ENCODE measurements at places on chromosomes 3 and 15.

DNA sequence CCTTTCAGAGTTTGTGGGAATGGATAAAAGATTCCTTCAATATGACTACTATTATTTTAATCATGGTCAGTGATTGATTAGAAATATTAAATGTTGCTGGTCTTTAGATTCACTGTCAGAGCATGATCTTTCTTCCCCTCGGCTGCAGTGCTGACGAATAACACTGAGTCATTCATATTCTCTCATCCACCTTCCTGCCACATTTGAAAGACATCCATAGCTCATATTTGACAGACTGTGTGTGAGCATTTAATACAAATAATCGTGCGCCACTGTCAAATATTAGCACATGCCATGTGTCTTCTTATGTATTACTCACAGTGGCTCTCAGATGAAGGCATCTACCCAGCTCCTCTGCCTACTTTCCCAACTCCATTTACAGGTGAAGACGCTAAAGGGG, 476.5 kb upstream of the TPRG1 start:
- no peak for DNase-seq

GRCh38 chr3:136457793-136458192, 207.7 kb downstream of the PCCB start:
- no peak for DNase-seq

DNA sequence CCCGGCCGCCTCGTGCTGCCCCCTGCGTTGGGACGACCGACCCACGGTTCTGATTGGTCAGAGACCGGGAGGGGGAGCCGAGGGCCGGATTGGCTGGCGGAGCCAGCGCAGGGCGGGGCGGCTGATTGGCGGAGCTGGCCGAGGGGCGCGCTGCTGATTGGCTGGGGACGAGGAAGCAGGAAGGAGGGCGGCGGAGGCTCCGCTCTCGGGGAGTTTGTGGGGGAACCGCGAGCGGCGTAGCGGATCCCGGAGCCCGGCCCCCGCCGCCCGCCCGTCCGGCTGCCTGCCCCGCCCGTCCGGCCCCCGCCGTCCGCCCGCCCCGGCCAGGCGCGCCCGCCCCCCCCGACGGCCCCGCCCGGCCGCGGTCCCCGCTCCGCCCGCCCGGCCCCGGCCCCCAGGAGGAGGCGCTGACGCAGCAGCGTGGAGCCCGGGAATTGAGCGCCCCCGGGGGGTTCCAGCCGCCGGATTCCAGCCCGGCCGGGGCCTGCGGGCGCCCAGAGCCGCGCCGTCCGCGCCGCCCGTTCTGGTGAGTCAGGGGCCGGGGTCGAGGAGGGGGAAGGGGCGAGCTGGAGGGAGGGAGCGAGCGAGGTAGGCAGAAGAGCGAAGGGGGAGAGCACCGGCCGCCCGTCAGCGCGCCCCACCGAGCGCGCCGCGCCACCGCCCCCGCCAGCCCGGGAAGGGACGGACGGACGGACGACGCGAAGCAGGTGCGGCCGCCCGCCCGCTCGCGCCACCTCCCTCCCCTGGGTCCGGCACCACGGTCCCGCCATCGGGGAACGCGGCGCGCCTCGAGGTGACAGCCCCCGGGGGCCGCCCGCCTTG, at the start of gene BAHD1:
Gene BAHD1 (plus strand): TSS at position 211 of the 822 bp plus-strand sequence. CDS start 17,512 bp downstream, outside the sequence.
- DNase-seq, result peak; percentile 100

DNA sequence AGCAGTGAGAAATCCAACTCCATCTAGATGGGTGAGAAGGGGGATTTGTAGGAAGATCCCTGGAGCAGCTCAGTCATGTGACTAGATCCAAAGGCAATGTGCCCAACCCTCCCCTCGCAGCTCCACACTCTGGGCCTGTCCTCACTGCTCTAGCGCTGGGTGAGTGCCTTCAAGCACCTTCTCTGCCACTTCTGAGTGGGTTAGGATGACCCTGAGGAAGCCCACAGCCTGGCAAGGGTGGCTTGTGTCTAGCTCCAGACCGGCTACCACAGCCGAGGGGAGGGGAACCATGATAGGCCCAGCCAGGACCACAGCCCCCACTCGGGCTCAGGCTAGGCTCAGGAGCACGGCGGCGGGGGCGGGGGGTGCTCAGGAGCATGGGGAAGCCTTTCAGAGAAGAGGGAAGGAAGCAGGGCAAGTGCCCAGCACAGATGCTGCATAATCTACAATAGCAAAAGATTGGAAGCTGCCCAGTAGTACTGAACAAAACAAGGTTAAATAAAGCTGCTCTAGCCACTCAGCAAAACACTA, 1.7 kb downstream of the SPATA12 start:
- no peak for DNase-seq

- DNase-seq, result no peak
Measured at GRCh38 chr3:53730576-53730975, 115.6 kb downstream of the CHDH start.

DNA sequence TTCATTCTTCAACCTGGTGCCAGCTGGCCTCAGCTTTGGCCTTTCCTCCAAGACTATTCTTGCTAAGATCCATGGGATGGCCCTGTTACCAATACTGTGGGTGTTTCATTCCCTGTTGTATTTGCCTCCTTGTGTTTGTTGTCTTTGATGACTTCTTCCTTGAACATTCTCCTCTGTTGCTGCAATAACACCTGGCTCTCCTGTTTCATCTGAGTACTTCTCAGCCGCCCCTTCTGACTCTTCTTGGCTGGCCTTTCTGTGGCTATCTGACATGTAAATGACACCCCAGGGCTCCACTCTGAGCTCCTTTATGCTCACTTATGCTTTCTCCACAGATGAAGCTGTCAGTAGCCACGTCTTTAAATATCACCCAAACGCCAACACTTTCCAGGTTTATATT, 302.7 kb upstream of the CHRNA7 start:
- no peak for DNase-seq

DNA sequence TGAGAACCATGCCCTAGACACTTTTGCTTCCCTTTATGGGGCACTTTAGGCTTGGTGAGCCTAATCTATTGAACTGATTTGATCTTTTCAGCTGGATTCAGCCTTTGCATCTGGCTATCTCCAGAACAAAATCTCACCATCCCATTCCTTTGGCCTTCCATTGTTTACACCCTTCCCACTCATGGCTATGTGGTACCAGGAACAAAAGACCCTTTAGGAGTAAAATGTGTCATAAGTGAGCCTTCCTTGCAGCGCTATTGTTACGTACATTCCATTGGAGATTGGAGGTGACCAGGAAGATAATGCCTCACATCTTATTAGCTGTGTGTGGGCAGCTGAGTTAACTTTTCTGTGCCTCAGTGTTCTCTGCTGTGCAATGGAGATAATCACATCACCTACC, 188.4 kb downstream of the SATB1 start:
- no peak for DNase-seq

GRCh38 chr3:172669021-172669420, 41.8 kb downstream of the NCEH1 start:
- DNase-seq, result no peak

GRCh38 chr3:19103510-19103909, 44.8 kb upstream of the KCNH8 start:
- DNase-seq, result no peak

GRCh38 chr15:71811036-71811736, 832 bp downstream of the NR2E3 start:
- peak; percentile 31 for DNase-seq

GRCh38 chr3:124526601-124527000, 203.7 kb upstream of the UMPS start:
- no peak for DNase-seq

GRCh38 chr3:177928172-177928873, 607.9 kb upstream of the KCNMB2 start:
- no peak for DNase-seq

GRCh38 chr3:50219285-50219684, 14.2 kb downstream of the SLC38A3 start:
- DNase-seq, result no peak

- DNase-seq, result no peak
Measured at GRCh38 chr3:155012584-155012983, 67.5 kb upstream of the MME start.

GRCh38 chr15:95087253-95087609, 855.9 kb downstream of the MCTP2 start:
- no peak for DNase-seq

- no peak for DNase-seq
Measured at GRCh38 chr3:184647405-184647936, 64.4 kb downstream of the MAGEF1 start.

DNA sequence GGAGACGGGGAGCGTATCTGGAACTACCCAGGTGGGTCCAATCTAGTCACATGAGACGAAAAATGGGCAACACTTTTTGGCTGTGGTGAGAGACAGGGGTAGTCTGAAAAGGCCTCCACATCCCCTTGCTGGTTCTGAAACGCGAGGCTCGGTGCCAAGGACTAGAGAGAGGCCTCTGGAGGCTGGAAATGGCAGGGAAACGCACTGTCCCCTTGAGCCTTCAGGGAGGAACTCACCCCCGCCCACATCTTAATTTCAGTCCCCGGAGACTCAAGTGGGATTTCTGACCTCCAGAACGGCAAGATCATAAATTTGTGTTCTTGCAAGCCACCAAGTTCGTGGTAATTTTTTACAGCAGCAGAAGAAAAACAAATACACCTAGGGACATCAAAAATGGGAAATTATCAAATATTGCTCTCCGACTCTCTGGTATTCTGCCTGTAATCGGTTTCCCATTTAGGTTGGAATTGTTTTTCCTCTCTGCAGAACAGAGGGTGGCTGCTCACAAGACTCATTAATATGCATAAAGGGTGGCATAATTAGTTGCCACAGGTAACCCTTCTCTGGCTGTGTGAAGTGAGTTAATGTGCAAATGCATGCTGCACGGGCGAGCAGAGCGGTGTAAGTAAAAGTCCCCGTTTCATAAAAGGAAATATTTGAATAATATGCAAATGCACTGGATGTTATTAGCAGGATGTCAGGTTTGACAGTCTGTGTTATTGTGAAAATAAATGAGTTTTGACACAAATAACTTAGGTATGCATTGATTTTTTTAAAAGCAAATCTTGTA, 185.7 kb downstream of the ARRDC4 start:
- no peak for DNase-seq

GRCh38 chr3:65936908-65937638, 101.6 kb downstream of the MAGI1 start:
- no peak for DNase-seq

DNA sequence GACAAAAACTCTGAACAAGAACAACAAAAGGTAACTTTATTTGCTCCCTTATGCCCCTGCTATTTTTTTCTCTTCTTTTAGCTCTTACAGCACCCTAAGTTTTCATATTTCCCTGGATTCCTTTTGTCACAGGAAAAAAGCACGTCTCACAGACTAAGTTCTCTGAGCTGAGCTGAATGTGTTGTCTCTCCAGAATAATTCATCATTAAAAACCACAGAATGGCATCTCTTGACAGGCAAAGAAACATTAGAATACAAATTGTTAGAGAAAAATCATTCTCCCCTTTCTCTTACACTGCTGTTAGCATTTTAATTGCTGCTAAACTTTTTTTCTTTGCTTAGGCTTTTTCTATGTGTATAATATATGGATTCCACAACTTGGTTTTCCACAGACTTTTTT, 48.7 kb upstream of the SECISBP2L start:
- DNase-seq, result no peak

DNA sequence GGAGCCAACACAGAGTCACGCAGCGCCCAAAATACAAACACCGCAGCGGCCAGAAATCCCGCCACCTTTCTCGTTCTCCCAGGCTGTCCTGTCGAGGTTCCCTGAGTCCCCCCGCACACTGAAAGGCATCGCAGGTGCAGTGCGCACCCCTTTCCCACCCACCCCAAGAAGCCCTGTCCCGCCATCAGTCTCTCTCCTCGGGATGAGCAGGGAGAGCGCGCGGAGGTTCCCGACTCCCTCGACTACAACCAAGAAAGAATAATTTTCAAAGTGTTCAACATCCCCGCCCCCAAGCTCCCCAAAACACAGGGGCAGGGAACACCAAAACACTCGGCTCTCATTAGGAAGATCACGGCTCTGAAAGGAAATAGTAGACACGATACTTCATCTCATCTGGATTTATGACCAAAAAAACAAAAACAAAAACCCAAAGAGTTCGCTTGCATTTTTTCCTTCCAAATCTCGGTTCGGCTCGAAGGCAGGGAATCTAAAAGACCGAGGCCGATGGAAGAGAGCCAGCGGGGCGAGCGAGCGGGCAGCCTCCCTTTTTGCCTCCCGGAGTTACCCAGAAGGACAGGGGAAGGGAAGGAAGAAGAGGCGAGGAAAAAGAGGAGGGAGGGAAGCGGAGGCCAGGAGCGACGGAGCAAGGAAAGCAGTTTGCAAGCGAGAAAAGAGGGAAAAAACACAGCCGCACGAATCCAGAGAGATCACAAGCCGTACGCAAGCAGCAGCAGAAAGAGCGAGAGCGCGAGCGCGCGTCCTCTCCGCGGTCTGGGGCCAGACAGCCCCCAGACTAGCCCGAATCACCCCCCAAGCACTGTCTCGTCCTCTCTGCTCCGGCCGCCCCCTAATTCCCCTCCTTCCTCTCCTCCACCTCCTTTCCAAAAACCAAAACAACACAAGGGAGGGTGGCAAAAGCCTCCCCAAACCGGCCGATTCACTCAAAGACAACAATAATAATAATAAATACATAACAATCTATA, 808 bp downstream of the BCL6 start:
- no peak for DNase-seq

- DNase-seq, result no peak
Measured at GRCh38 chr3:178454726-178455125, 81.5 kb upstream of the KCNMB2 start.

DNA sequence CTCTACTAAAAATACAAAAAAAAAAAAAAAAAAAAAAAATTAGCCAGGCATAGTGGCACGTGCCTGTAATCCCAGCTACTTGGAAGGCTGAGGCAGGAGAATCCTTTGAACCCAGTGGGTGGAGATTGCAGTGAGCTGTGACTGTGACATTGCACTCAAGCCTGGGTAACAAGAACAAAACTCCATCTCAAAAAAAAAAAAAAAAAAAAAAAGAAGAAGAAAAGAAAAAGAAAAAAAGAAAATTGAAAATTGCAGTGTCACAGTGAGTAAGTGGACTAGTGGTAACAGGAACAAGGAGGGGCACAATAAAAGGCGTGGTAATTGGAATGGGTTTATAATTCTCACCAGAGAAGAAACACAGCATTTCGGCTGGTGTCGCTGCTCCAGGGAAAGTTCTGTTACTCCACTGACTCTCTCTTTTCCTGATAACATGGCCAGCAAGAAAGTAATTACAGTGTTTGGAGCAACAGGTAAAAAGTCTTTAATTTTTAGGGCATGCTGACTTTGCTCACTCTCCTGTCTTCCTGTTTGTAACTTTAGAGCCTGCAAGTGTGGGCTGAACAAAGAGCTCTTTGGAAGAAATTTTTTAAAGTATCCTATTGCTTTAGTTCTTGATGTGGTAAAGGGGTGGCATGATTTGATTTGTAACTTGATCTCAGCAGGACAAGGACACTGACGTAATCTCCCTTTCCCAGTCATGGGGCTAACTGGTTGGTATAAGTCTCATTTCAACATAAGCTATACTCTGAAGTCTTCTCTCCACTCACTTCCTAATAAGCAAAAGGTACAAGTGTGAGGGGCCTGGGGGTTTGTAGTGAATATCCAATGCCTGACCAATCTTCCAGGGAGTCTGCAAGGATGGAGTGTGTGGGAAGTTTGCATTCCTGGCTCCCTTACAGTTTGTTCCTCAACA, 22.1 kb upstream of the TRA2B start:
- DNase-seq, result no peak

- DNase-seq, result no peak
Measured at GRCh38 chr15:79430901-79431635, 1.1 kb upstream of the MINAR1 start.

Measured in GM13976 (cell line).